Activated naive CD4-positive, alpha-beta T cell treated with anti-CD3 and anti-CD28 coated beads, Interleukin-2, amount 50 U/mL, for 72 hours (primary cell): ENCODE measurements at places on chromosomes 7 and 10.

GRCh38 chr10:86958901-86959736, 720 bp downstream of the SNCG start:
- DNase-seq, result no peak

GRCh38 chr7:128116740-128117139, 85.5 kb upstream of the LRRC4 start:
- no peak for DNase-seq

GRCh38 chr7:37987732-37988131, 67.3 kb downstream of the EPDR1 start:
- DNase-seq, result no peak

DNA sequence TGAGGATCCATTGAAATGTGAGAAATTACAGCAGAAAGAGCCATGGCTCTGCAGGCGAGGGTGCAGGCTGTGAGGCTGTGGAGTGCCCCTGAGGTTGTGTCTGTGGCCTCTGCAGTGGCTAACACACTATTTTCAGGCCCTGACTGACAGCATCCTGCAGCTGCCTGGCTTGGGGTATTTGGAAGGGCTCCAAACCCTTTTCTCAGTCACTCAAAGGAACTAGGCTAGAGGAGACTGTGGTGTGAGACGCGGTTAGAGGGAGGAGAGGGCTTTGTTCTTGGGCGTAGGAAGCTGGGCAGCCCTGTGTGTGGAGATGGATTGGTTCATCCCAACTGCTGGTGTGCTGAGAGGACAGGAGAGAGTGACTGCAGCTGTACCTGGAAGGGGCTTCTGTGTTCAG, 134.9 kb downstream of the RAMP3 start:
- no peak for DNase-seq

DNA sequence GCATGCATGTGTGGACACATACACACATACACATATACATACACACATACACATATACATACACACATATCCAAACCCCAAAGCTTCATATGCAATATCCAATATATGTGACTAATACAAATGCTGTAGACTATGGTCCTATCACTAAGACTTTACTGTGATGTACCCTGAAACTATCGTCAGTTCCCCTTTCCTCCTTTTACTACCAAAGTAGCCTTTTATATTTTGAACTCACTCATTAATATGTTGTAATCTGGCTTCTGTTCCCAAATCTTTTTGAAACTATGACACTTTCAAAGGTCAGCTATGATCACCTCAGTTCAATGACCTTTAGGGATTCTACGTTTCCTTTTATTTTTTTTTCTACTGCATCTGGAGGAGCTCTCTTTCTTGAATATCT, 64.8 kb upstream of the TFEC start:
- DNase-seq, result no peak

DNA sequence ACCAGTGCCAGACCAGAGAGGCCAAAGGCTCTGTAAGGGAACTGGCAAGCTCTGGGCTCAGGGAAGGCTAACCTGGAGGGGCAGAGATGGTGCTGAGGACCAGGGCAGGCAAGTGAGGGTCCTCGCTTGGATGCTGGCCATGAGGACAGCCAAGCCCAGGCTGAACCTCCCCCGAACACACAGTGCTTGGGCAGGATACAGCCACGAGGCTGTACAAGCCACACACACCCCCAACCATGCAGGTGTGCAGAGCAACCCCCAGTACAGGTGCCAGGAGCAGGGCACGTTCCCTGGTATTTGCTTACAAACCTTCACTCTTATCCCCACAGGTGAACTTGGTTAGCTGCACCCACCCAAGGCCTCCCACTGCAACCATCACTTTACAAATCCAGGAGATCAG, 185.7 kb downstream of the GRID1 start:
- no peak for DNase-seq
